ENCODE measurements at places on chromosomes 2 and 18.

DNA sequence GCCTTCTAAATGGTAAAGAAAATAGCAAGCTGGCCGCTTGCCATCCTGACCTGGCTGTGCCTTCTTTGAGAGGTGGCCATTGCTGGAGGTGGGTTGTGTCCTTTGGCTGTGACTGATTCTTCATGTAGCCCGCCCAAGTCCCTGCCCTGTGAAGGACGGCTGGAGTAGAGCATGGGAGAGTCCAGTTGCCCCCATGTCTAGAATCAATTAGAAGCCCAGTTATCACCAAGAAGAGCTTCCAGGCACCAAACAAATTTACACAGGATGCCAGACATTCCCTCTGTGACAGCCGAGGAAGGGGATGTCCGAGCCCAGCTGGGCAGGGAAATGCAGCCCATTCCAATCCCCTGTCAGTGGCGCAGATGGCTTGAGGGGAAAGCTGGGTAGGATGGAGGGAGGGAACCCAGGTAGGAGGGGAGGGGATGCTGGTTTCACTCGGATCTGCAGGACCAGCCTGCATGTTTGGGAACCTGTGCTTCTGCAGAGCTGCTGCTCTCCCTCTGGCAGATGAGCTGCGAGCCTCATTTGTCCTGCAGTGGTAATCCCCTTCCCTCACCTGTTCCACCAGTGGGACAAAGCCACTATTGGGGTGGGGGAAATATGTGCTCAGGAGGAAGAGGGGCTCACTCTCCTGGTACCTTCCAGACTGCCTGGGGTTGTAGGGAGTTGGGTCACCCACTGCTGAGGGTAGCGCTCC lies 25.7 kb upstream of the ASB18 start:
- no peak for DNase-seq

GRCh38 chr2:119160361-119160990 lies 1.9 kb upstream of the C1QL2 start:
- no peak for DNase-seq

DNA sequence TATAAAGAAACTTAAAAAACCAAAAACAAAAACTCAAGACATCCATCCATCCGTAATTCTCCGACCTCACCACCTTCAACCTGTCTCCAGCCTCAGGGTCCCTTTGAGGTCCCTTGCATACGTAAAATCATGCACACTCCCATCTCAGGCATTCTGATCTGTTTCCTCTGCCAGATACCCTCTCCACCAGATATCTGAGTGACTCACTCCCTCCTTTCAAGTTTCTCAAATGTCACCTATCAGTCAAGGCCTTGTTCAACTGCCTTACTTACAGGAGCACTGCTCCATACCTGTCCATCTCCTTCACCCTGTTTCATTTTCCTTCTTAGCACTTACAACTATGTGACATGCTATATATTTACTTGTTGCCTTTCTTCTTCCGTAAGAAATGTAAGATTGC lies 369.3 kb downstream of the NBAS start:
- no peak for DNase-seq

DNA sequence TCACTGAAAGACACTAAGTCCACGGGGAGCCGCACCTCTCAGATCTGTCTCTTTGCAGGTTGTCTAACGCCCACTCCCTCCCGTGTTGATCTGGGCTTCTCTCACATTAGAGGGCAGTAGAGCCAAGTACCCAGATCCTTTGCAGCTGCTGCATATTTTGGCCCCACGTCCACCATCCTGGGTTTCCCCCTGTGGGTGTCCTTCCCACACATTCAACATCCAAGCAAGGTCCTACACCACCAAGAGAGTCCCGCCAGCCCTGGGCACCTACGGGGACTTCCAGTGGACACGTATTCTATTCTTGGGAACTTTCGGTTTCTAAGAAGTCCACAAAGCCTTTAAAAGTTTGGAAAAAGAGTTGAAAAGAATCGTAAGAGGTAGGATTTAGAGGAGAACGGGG lies 116.6 kb downstream of the ATL2 start:
- DNase-seq: no peak

GRCh38 chr2:137123226-137123625 lies 357.9 kb downstream of the THSD7B start:
- DNase-seq: no peak

- no peak for DNase-seq
Observed at GRCh38 chr2:48253301-48253700, 276.7 kb upstream of the STON1 start.

- no peak for DNase-seq
Observed at GRCh38 chr2:102427249-102427648, 4.3 kb downstream of the IL18RAP start.

DNA sequence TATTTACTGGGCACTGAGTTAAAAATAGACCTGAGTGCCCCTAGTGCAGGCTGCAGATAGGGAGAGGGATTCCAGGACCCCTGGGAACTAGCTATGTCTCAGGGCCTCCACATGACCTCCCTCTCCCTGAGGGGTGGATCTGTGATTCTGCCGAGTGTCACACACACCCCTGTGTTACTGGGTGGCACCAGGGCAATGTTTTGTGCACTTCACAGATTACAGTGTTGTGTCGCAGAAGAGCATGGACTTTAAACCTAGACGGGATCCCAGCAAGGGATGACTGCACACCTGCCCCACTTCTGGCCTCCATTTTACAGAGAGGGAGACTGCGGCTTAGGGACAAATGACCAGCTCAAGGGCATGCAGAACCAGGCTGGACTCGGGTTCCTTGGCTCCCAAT lies 65.6 kb downstream of the ZFP36L2 start:
- no peak for DNase-seq

DNA sequence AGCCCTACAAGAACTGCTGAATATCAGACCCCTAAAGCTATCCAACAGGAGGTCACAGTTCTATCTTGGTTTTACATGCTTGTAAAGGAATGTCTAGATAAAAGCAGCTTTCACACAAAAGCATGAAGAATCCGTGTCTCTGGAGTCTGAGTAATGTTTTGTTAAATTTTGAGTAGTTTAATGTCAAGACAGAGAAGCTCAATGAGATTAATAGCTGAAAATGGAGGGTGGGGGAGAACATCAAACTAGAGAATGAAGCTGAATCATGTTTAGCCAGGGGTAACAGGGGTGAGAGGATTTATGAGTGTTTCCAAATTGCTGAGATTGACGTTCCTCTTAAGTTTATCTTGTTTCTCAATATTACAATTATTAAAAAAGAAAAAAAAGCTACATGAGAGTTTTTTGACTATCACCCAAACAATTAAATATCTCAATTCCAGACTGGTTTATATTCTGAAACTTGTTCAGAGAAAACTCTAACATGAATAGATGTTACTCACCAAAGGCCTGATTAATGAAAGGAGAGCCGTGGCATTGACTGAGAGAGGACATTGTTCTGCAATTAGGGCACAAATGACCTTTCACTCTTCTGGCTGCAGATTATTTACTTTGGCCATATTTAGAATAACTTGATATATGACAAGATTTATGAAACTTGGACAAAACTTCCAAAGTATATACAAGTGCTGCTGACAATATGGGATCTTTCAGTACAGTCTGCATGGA lies 266.4 kb upstream of the ETAA1 start:
- no peak for DNase-seq

Measured in stimulated activated naive CD4-positive, alpha-beta T cell (primary cell).